ENCODE measurements at places on chromosomes 16 and 17. TPM values are rescaled to one million over a fixed set of nuclear protein-coding genes. Genes with fewer than 3 reads are reported as not detected.

GRCh38 chr16:65201511-65201910 lies 79.6 kb upstream of the CDH11 start:
- H3K27ac ChIP-seq, result no peak overlapping the region
- no peak for DNase-seq
- H3K4me3 ChIP-seq, result no peak overlapping the region
- H3K4me1 ChIP-seq, result no peaks in the 10 kb centered on the region
- no peaks in the 10 kb centered on the region for H3K36me3 ChIP-seq
- H3K27me3 ChIP-seq, result no peaks in the 10 kb centered on the region

GRCh38 chr17:7575959-7576358 lies 3.5 kb upstream of the CD68 start:
- H3K27ac ChIP-seq, result peak overlapping the region; percentile 99
- DNase-seq, result no peak
- peaks cover 85% of the 10 kb centered on the region for H3K36me3 ChIP-seq
- H3K4me3 ChIP-seq, result peak overlapping the region; percentile 94
- H3K27me3 ChIP-seq, result no peaks in the 10 kb centered on the region

The CPNE7 gene
- 18.7 TPM for total RNA-seq

The USP43 gene
- 0.25 TPM for total RNA-seq

The RCVRN gene
- total RNA-seq, result not detected

All from activated CD4-positive, alpha-beta T cell treated with anti-CD3 and anti-CD28 coated beads for 36 hours (primary cell).